Kidney epithelial cell (primary cell): ENCODE measurements at places on chromosomes 4 and X. TPM values are rescaled to one million over a fixed set of nuclear protein-coding genes. Genes with fewer than 3 reads are reported as not detected.
A peak's percentile ranks its signal among the peaks of the same experiment; 100 is the strongest.

DNA sequence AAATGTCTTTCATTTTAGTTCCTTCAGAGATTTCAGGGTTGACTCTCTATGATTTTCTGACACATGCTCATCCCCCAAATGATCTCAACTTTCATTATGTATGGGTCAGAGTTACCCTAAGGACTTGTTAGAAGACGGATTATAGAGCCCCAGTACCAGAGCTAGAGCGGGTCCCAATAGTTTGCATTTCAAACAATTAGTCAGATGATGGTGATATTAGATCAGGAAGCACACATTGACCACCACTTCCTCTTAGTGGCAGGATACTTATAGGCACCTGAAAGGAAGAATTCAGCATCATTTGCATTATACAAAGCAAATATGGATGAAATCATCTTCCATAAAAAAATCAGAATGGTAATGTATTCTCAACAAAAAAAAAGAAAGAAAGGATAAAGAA is 106.1 kb downstream of the GALNTL6 start:
- no peak for DNase-seq

GRCh38 chr4:41161355-41161754 is 53.0 kb downstream of the APBB2 start:
- no peak for DNase-seq

DNA sequence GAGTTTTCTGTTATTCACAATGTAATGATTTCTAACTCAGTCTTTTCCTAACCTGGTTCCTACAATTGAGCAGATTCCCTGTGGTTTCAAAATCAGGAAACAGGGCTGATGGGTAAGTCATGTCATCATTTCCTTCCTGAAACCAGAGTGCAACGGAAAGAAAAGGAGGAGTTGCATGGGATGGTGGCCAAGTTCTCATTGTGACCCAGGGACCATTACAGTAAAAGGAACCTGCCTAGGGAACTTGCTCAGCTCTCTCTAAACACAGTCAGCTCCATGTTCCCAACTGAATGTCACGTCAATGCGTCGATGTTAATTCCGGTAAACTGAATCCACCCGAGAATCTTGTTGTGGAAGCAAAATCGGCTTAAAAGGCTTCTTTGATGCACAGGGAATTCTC is 51.2 kb downstream of the LGI2 start:
- no peak for DNase-seq

DNA sequence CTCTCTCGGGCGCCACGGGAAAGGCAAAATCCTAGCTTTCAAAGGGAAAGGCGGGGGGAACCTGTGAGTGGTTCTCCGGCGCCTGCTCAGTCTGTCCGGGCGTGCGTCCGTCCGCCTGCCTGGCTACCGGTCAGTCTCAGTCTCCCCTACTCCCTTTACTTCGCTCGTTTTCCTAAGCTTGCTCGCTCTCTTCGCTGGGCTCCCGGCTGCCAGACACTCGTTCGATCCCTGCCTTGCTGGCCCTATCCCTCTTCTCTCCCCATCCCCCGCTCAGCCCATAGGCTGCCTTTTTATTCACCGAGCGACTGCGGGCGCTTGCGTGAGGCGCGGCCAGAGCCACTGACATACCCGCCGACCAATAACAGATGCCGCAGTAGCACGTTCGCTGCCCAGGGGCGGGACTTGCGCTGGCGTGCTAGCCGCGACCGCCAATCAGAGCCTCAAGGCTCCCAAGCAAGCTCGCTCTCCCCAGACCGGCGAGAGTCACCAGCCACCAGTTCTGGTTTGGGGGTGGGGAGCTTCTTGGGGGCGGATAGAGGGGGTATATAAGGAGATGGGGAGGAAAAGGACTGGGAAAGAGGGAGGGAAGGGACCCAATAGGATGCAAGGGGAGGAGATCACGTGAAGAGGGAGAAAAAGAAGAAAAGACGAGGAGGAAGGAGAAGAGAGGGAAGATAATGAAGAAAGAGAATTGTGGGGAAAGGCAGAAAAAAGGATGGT is 30.0 kb downstream of the ARHGEF9 start:
- peak; percentile 72 for DNase-seq

Gene GDPD2
- total RNA-seq = 0.07 TPM in 1 of 2 replicates, not detected in the other

DNA sequence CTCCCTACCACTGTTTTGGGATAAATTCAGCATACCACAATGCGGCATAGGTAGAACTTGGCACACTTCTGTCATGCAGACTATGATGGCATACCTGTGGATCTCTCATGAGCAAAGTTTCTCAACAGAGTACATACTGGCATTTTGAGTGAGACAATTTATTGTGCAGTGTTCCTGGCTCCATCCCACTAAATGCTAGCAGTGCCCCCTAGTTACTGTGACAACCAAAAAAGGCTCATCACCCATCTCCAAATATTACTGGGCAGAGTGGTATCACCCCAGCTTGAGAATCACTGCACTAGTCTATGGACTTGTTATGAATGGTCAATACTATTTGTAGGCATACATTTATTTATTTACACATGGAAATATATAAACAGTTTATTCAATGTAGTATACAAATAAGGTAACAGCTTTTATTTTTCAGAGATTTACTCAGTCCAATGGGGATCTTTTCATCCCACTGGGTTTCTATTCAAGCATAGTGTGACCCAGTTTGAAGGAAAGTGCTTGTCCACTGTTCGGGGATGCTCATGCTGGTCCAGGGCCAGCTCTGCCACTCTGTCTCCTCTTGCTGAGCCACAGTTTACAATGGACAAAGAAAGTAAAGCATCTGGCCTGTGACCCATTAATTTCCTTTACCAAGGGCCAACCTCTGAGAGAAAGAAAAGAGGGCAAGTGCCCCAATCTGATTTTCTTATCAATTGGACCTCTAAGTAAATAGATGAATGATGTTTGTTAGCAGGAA is 81.0 kb upstream of the IL2 start:
- no peak for DNase-seq

Gene DDX53
- not detected in 2 replicates for total RNA-seq

Gene TMEM255A
- 0.07 TPM in 1 of 2 replicates, not detected in the other for total RNA-seq

Gene GPR50
- not detected in 2 replicates for total RNA-seq

Gene XPNPEP2
- not detected in 2 replicates for total RNA-seq

DNA sequence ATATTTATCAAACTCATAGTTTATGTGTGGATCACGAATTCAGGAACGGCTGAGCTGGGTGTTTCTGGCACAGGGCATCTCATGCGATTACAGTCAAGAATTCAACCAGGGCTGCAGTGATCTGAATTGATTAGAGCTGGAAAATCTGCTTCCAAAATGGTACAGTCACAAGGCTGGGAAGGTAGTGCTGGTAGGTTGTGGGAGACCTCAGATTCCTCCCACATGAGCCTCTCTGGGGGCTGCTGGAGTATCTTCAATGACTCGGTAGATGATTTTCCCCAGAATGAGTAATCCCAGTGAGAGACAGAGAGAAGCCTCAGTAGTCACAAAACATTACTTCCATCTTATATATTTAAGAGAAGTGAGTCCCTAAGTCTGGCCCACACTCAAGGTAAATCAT is 36.2 kb upstream of the PRDX4 start:
- DNase-seq = no peak

GRCh38 chr4:115664285-115664684 is 550.9 kb upstream of the NDST4 start:
- no peak for DNase-seq
